ENCODE measurements at places on chromosomes 4 and X.

- peak; percentile 72 for DNase-seq
These were observed 763 bp downstream of the GRSF1 start for GRCh38 chr4:70838666-70839588.

- DNase-seq = peak; percentile 58
These were observed 53.1 kb downstream of the RAB28 start for GRCh38 chr4:13430834-13431568.

GRCh38 chr4:177862541-177863176 is 420.4 kb upstream of the AGA start:
- DNase-seq = no peak

GRCh38 chrX:133250184-133251100 is 32.3 kb upstream of the TFDP3 start:
- DNase-seq = no peak

GRCh38 chr4:178894126-178894525 is 1451.9 kb upstream of the AGA start:
- DNase-seq = no peak

GRCh38 chr4:126965877-126966276 is 666.9 kb upstream of the INTU start:
- DNase-seq = no peak

- no peak for DNase-seq
These were observed 99.4 kb upstream of the PUDP start for GRCh38 chrX:7247346-7247745.

DNA sequence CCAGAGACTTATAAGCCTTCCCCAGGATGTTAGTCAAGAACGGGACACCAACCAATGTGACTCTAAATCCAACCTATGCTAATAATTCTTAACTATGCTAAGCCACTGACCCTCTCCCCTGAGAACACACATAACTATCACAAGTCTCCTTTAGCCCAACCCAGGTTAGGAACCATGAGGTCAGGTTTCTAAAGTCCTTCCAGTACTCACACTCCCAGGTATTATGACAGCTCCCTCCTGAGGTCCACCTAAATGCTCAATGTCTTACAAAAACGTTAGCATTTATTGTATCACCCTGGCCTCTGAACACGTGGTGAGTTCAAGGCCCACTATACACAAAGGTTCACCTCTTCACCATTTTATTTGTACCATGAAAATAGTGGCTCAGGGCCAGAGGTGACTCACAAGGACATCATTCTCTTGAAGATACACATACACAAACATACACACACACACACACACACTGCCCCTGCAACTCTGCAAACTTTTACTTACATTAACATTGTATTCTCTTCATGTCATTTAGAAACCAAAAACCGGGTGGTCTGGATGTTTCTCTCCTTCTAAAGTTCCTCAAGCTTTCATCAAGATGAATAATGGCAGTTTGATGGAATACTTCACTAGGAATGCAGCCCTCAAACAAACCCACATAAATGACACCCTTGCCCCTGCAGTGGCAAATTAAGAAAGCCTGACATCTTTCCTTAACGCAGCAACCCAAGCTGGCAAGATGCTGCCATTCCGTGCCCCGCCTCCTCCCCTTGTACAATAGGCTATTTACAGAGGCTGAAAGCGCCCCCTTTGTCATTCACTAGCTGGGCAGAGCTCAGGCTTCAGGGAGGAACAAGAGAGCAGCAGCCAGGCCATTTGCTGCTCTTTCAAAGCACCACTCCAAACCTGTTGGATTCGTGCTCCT is 17.7 kb downstream of the ACSL1 start:
- no peak for DNase-seq

DNA sequence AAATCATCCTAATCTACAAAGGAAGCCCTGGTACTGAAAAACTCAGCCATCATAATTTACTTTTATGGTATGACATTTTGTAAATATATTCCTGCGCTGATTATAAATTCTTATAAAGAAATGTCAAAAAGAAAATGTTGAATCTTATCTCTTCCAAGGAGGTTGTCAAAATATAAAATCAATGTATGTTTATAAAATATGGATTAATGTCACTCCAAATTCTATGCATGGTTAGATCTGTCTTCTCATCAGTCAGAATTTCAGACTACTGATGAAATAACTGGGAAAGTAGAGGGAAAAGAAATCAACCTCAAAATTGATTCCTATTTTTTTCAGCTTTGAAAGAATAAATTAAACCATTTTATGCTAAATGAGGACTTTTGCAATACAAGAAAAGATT is 120.0 kb upstream of the MAB21L2 start:
- DNase-seq = no peak

- peak; percentile 19 for DNase-seq
These were observed 123.3 kb downstream of the KLHL8 start for GRCh38 chr4:87097075-87097474.

- DNase-seq = no peak
These were observed 1170.8 kb upstream of the PCDH7 start for GRCh38 chr4:29549342-29549741.

DNA sequence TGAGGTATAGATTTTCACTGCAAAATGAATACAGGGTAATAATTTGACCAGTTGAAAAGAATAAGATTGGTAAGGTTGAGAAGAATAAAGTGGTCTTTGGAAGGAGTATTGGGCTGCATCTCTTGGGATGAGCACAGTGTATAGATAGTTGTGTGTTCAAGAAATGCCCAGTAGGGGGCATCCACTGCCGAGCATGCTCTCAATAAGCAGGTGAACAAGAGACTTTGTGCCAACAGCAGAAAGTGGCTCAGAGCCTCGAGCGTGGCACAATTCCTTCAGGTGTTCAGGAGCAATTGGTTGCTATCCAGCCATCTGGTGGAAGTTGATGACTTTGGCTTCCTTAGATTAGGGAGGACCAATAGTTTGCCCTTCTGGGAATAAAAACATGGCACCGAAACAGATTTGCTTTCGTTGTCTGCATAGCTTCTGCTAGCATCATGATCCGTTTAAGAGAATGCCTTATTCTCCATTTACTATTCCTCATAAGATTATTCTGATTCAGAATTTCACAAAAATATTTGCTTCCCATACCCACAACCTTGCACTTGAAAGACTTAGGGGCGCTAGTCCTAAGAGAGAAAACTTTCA is 258.1 kb upstream of the NEIL3 start:
- peak; percentile 81 for DNase-seq

DNA sequence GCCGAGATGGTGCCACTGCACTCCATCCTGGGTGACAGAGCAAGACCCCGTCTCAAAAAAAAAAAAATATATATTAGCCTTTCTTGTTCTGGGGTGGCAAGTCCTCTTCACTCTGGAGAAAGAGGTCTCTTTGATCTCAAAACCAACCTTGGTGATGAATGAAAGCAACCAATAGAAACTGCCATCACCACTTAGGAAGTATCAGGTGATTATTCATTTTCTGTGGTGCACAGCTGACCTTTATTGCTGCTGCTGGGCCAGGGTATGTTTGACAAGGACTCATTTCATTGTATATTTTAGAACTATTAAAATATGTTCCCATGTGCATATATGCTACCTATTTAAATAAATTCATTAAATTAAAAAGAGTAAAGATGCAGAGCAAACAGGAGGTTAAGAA is 76.0 kb upstream of the KIT start:
- DNase-seq = no peak

DNA sequence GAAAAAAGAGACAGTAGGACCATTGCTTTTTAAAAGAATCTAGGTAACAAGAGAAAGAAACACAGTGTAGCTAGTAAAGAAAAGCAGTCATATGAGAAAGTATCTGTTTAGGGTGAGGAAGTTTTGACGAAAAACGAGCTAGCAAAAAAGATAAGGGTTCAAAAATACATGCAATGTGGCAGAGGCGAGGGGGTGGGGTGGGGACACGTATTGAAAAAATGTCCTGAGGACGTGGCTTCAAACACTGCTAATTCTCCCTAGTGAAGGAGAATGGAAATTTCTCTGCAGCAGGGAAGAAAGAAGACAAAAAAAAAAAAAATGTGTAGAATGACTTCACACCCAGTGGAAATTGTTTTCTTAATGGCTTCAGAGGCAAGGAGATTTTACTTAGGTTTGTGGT is 856.4 kb upstream of the INTU start:
- DNase-seq = peak; percentile 41

DNA sequence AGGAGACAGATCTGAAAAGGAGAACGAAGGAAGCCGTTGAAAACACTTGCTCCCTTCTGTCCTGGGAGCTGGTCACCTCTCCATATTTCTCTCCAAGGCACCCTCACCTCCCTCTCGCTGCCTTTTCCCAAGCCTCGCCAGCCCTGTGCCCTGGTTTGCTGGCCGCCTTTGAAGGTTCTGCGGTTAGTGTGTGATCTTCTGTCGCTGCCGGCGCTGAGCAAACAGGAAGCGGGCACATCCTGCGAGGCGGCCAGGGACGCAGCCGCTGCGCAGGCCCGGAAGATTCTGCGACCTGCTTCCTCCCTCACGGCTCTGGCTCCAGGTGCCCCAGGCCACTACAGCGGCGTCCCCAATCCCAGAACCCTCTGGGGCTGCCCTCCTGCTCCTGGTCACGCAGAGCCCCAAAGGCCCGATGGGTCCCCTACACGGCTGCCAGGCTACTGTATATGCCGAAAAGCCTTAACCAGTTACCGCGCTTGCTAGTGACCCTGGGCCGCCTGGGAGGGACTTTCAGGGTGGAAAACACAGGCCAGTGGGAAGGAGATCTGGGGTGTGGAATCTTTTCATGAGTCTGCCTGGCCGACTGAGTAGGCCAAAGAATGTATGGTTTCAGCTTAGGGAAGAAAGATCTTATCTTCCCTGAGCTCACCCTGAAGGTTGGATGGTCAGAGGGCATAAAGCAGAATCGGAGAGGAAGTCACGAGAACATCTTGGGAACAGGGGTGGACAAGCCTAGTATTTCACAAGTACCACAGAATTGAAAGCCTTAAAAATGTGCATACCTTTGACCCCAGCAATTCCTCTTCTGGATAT is 2.3 kb upstream of the SASH3 start:
- no peak for DNase-seq

DNA sequence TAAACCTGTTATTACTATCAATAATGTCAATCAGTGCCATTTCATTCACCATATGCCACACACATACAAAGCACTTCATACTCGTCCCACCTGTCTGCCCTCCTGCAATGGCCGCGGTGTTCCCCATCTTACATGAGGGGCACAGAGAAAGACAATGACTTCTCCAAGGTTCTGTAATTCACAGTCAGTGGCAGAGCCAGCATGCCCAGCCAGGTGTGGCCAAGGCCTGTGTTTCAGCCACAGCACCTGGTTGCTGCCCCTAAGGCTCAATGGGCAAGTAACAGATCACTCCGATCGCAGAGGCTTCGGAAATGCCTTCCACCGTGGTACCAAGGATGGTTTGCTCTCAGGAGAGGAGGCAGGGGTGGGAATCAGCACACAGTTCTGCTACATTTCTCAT is 10.9 kb downstream of the AFAP1 start:
- DNase-seq = no peak

- DNase-seq = no peak
These were observed 17.0 kb downstream of the MRFAP1 start for GRCh38 chr4:6657242-6658208.

- no peak for DNase-seq
These were observed 91.7 kb downstream of the FRMPD4 start for GRCh38 chrX:12229986-12230385.

DNA sequence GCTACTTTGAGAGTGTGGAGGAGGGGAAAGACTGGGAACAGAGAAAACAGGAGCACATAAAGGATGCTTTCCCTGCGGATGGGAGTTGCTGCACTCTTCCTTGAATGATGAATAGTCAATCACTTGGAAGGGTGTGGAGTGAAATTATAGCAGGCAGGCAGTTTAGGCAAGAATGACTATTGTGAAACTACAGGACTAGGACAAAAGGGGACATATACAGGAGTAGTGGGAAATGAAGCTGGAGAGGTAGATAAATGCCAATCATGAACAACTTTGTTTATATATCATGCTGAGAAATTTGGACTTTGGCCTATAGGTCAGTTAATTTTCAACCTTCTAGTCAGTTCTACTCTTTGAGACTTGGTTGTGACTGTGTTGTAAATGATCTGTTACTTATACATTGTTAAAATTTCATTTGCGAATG is 76.9 kb downstream of the PAQR3 start:
- peak; percentile 15 for DNase-seq

- no peak for DNase-seq
These were observed 517.1 kb upstream of the ZFP42 start for GRCh38 chr4:187478292-187479140.

DNA sequence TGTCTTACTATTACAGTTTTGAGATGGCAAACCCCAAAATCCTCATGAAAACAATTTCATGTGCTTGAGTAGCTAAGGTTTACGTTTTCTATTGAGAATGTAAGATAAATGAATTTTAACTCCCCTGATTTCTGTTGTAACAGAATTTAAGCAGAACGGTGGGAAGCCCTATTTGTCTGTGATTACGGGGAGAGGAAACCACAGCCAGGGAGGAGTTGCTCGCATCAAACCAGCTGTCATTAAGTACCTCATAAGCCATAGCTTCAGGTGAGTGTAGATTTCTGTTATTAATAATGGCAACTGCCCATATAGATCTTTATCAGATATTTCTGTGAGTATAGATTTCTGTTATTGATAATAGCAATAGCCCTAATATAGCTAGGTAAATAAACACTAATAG is 44.2 kb upstream of the RHOH start:
- no peak for DNase-seq

GRCh38 chr4:56387023-56388001 is at the start of gene AASDH:
AASDH (minus strand) TSS chr4:56387491; CDS start chr4:56384299, 3,192 bp downstream.
- DNase-seq = peak; percentile 97

- DNase-seq = no peak
These were observed 352.1 kb downstream of the KCNIP4 start for GRCh38 chr4:21596521-21596920.

GRCh38 chr4:150023489-150023888 is 54.8 kb upstream of the DCLK2 start:
- DNase-seq = no peak

DNA sequence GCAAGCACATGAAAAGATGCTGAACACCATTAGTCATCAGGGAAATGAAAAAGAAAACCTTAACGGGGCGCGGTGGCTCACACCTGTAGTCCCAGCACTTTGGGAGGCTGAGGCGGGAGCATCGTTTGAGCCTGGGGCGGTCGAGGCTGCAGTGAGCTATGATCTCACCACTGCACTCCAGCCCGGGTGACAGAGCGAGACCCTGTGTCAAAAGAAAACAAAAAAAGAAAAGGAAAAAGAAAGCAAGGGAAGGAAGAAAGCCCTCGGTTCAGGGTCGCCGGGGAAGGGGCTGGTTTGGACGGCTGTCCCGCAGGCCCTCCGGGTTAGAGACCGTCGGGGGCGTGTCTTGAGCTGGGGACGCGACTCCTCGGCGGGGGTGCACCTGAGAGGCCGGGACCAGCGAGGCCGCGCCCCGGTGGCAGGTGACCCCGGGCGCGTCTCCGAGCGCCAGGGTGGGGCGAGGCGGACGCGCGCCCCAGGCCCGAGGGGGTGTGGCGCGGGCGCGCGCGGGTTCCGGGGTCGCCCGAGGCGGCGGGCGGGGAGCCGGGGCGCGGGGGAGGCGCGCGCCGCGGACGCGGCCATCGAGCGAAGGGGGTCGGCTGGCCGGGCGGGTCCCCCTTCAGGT is 478 bp upstream of the PLXNA3 start:
- DNase-seq = peak; percentile 17

- no peak for DNase-seq
These were observed 775 bp upstream of the YIPF6 start for GRCh38 chrX:68498044-68498507.

Measured in OCI-M1 (cell line).